Esophagus muscularis mucosa (tissue), 4 donors: ENCODE measurements at places on chromosomes 5 and 9. TPM values are rescaled to one million over a fixed set of nuclear protein-coding genes. Genes with fewer than 3 reads are reported as not detected.

DNA sequence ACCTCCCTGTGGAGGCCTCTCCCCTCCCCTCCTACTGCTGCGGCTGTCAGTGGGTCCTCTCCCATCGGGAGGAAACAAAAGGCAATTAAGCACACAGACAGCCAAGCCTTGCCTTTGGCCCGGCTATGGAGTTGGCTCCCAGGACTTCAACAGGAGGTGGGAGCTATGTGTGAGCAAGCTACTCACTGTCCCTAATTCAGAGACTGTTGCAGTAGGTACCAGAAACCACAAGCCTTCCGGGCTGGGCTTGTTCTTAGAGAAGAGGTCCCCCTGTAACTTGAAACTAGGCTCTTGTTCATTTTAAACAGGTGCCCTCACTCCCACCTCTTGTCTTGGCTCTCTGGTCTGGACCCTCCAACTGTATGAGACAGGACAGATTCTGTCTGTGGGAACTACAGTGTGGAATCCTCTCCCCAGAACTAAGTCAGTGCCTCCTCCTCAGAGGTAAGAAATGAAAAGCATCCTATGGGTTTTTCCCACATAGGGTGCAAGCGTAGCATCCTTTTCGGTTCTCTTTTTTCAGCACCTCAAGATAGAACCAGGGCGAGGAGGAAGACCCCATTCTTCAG is 561.1 kb downstream of the EBF1 start:
- no peak for DNase-seq

Gene AGTPBP1
- 25.0 TPM for total RNA-seq

- no peak for DNase-seq
These were observed 10.6 kb downstream of the PRR7 start for GRCh38 chr5:177456976-177457851.

Gene TRAF1
- total RNA-seq, result 7.4 TPM

Gene SPATA31E1
- total RNA-seq, result not detected

- no peak for DNase-seq
These were observed 194.6 kb downstream of the OLFM1 start for GRCh38 chr9:135281791-135282737.

Gene SPATA31D4
- not detected for total RNA-seq

- DNase-seq, result no peak
These were observed 183.1 kb upstream of the S1PR3 start for GRCh38 chr9:88808019-88808656.

- no peak for DNase-seq
These were observed 37.4 kb downstream of the PTTG1 start for GRCh38 chr5:160458806-160459800.

Gene SLC34A3
- total RNA-seq, result not detected

- DNase-seq, result no peak
These were observed 56.8 kb downstream of the PRELID2 start for GRCh38 chr5:145778144-145778900.

DNA sequence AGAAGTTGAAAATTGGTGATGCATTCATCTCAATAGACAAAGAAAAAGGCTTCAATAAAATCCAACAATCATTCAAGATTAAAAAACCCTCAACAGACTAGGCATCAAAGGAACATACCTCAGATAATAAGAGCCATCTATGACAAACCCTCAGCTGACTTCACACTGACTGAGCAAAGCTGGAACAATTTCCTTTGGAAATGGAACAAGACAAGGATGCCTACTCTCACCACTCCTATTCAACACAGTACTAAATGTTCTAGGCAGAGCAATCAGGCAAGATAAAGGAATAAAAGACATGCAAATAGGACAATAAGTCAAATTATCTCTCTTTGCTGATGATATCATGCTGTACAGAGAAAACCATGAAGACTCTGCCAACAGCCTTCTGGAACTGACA is 1188.1 kb downstream of the DTWD2 start:
- DNase-seq, result no peak

DNA sequence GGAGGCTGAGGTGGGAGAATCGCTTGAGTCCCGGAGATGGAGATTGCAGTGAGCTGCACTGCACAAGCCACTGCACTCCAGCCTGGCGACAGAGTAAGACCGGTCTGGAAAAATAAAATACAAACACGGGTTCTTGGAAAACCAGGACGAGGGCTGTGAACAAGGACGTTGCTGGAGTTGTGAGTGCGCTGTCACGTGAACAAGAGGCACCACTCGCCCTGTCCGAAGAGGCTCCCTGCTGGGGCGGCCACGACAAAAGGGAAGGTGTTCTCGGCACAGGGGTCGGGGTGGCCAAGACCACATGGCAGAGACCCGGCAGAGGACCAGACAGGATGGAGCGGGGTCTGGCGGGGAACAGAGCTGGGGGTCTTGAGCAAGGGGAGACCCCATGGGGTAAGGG is 30.6 kb upstream of the UBAC1 start:
- DNase-seq, result no peak
